ENCODE measurements at places on chromosomes 2 and 18.

GRCh38 chr18:25230658-25231326 is 121.2 kb downstream of the ZNF521 start:
- DNase-seq: no peak

- no peak for DNase-seq
Measured at GRCh38 chr2:159873258-159873657, 75.2 kb upstream of the CD302 start.

DNA sequence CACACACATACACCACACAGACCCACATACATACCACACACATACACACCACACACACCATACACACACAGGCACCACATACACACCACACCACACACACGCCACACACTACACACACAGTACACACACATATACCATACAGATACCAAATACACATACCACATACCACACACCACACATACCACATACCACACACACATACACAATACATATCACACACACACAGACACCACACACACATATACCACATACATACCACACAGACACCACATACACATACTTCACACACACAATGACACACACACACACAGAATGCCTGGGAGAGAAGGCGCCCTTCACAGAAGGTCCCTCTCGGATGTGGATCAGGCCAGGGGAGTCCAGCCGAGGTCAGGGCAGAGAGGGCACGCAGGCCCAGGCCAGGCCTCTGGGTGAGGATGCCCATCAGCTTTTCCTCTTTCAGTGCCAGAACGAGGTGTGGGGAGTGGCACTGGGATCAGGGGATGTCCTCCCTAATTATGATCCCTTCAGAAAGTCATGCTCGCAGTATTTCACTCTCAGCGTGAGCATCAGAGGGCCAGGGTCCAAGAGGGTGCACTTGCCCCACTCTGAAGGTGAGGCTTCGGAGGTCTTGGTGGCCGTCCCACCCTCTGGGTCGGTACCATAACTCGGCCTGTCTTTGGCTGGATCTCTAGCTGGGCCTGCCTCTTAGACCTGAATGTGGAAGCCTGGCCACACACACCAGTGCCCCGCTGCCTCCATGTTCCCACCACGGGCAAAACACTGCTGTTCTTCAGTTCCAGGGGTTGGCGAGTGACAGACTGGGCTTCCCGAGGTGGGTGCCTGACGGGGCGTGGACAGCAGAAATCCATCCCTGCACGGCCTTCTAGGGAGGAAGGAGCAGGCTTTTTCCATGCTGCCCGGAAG is 70.6 kb upstream of the ODC1 start:
- DNase-seq: no peak

- no peak for DNase-seq
Measured at GRCh38 chr2:241350530-241350877, 5.6 kb upstream of the FARP2 start.

GRCh38 chr2:32947076-32947483 is 327 bp downstream of the LTBP1 start:
- DNase-seq: no peak

DNA sequence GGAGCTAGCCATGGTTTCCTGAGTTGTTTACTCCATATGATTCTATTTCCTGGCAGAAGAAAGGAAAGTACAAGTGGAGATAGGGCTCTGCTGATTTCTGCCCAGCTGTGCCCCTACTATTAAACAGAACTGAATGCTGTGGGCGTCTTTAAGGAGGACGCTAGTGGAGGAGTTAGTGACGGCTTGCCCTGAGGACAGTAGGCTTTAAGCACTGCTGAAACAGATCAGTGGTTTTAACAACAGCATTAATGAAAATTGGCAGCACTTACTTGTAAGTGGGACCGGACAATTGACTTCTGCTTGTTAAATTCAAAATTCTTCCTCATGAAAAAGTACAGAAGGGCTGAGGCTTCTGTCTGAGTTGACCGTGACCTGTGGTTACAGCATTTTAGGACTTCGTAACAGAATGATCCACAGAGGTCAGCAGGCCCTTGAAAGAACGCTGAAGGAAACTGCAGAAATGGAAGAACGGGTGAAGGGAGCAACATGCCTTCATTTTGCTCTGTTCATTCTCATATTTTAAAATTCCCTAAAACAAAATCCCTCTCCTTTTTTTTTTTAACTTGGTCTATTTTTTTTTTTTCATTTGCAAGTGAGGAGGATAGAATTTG is 80.6 kb upstream of the CCDC195 start:
- no peak for DNase-seq

- no peak for DNase-seq
Measured at GRCh38 chr2:191451116-191451515, 205.9 kb downstream of the MYO1B start.

DNA sequence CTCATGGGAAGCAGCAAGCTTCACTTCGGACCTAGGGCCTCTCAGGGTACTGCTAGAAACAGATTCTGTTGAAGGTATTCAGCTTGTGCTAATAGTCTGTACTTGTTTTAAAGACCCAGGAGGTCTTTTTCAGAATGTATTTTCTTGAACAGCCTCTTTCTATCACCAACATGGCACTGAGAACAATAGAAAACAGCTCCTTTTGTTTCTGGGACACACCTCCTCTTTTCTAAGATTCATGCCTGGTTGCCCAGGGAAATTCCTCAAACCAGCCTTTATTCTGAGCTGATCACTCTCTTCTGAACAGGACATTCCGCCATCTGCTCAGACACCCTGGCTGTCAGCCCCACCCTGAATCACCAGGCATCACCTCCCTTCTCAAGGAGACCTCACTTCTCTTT is 389.6 kb downstream of the TGIF1 start:
- no peak for DNase-seq

DNA sequence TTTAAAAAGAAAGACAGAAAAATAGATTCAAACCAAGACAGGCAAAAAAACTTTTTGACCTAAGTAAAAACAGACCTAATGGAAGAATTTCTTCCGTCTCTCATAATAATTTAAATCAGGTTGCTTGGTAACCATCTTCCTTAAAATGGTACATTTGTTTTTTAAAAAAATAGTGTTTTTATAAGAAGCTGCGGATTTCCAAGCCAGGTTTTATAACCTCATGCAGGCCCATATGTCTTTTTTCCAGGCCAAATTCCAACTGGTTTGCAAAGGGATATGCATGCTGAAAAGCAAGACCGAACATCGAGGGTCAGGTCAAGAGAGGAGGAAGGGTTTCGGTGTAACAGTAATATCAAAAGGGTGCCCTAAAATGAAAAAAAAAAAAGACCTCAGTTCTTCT is 172.9 kb downstream of the MAIP1 start:
- no peak for DNase-seq

- no peak for DNase-seq
Measured at GRCh38 chr2:227510620-227510958, 38.6 kb downstream of the AGFG1 start.

DNA sequence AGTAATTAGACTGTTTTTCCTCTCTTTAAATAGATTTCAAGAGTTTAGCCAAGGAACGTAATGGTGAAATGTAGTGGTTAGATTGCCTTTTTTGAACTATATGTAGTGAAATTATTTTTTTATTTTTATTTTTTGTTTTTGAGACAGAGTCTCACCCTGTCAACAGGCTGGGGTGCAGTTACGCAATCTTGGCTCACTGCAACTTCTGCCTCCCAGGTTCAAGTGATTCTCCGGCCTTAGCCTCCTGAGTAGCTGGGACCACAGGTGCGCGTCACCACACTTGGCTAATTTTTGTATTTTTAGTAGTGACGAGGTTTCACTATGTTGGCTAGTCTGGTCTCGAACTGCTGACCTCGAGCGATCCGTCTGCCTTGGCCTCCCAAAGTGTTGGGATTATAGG is 60.8 kb downstream of the BIRC6 start:
- DNase-seq: no peak

DNA sequence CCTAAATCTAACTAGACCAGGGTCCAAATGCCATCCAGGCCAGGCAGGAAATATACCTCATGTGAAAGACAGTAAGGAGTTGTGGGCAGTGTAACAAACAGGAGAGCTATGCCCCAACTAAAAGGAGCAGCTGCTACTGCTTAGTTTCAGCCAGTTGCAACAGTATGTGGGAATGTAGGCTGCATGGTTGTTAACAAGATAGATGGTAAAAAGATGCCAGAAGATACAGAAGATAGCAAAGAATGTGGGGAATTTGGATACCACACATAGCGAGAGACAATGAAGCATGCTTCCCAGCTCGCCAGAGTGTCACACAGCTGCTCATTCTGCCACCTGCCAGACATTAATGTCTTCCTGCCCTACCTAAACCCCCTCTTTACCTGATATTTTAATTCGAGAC is 39.4 kb upstream of the CYBRD1 start:
- DNase-seq: no peak

DNA sequence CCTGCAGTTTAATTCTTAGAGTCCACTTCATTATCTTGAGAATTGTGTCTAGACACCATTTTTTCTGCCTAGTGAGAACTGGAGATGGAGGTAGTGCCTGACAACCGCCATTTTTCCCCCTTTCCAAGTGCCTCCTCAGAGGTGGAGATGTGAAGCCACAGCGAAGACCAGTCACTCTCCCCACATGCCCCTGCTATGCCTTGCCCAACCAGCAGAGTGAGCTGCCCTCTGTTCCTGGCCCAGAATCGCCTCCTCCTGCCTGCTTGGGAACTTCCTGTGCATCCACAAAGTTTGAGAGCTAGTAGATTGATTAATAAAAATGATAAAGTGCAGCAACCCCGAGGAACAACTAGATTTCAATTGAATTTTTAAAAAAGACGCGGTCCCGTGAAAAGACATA is 123.3 kb downstream of the CLIP4 start:
- DNase-seq: no peak

- no peak for DNase-seq
Measured at GRCh38 chr18:55003695-55004094, 44.4 kb upstream of the CCDC68 start.

DNA sequence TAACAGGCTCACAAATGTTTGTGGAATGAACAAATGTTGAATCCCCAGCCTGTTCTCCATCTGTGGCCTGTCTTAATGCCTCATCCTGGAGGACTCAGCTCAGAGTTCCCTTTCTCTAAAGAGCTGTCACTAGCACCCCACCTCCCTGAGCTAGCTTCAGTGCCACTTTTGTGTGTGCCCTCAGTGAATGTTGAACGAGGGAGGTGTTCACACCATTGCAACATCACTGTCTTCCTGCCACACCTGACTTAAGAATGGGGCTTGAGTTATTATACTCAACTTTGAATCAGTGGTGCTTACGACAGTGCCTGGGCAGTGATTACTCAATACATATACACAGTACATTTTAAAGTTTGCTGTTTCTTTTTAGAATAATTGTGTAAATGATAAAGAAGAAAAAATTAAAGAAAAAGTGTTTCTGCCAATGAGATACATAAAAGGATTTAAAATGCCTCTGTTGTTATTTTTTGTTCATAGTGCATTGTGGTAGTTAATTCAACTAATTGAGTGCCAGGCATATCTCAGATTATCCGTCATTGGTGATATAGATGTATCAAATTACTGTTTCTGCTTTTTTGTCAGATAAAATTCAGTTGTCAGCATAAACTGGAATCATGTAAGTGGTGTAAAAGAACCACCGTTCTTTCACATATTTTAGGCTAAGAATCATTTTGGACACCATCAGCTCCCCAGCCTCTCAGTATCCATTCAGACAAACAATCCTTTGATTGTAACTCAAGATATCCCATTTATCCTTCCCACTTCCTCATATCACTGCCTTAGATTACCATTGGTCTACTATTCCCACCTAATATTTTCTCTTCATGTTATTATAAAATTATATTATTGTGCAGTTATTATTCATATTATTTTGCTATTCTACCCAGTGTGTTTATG is 304.7 kb downstream of the PTPRM start:
- DNase-seq: no peak

Data from naive thymus-derived CD4-positive, alpha-beta T cell (primary cell).